Stimulated activated CD4-positive, alpha-beta T cell treated with anti-CD3 and anti-CD28 coated beads, Interleukin-4, amount 100 ng/mL, for 4 hours (primary cell): ENCODE measurements at places on chromosomes 4 and X.

GRCh38 chr4:4284827-4285618, 4.9 kb downstream of the LYAR start:
- DNase-seq: no peak

GRCh38 chr4:107392951-107393350, 327.1 kb downstream of the PAPSS1 start:
- DNase-seq: no peak

DNA sequence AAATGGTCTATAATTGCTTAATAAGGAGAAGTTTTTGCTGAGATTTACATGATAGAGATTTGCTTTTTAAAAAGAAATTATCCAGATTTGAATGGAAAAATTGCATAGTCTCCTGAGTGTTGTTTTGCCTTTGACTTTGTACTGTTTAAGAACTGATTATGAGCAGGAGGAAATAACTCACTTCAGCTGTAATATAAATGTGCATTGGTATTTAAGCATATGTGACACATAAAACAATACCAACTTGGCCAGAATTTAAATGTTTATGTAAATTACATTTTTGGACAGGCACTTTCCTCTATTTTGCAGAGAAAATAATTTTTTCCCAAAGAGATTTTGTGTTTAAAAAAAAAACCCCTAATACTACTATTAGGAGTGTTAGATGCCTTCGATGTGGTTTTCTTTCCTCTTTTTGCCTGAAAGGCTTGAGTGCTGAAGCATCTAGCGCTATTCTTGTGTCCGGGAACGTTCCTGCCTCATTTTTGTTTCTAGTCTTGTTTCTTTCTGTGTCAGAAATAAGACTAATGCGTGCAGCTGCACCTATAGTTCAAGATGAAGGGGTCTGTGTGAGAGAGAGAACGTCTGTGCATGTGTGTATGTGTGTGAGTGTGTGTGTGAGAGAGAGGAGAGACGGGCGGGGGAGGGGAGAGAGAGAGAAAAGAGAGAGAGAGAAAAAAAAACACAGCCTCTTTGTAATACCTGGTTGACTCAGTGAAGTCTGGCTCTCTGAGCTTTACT, 60.8 kb downstream of the TBL1X start:
- DNase-seq: no peak

DNA sequence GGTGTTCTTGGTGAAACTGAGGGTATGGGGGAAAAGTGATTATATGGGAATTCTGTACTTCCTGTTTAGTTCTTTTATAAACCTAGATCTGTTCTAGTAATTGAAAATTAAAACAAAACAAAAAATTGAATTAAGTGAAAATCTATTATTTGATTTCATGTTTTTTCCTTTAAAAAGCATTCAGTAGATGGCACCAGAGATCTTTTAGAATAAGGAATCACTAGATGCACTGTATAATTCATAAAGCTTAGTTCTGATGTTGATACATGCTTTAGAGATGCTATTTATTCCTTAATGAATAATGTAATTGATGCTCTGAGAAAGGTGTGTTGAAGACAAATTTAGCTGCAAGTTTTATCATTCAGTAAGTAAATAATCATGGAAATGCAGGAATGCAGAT, 87.3 kb downstream of the LCORL start:
- no peak for DNase-seq

DNA sequence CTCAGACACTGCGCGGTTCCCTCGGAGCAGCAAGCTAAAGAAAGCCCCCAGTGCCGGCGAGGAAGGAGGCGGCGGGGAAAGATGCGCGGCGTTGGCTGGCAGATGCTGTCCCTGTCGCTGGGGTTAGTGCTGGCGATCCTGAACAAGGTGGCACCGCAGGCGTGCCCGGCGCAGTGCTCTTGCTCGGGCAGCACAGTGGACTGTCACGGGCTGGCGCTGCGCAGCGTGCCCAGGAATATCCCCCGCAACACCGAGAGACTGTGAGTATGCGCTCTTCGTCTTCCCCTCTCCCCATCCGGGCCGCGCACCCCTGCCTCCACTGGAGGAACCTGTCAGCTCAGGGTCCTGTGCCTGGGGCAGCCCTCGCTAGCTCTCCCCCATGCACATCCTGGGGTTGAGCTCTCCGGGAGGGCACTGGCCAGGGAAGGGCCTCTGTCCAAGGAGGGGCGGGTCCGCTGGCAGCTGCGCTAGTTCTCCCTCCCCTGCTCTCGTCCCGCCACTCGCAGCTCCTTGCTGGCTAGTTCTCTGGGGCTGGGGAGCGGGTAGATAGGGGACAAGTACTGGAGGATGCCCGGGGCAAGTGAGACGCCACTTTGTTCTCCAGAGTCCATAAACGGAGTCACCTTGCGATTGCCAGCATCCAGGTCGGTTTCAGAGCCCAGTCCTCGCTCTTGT, 2.2 kb downstream of the SLIT2 start:
- DNase-seq: no peak

- DNase-seq: no peak
Observed at GRCh38 chr4:47776353-47776752, 61.5 kb downstream of the CORIN start.

DNA sequence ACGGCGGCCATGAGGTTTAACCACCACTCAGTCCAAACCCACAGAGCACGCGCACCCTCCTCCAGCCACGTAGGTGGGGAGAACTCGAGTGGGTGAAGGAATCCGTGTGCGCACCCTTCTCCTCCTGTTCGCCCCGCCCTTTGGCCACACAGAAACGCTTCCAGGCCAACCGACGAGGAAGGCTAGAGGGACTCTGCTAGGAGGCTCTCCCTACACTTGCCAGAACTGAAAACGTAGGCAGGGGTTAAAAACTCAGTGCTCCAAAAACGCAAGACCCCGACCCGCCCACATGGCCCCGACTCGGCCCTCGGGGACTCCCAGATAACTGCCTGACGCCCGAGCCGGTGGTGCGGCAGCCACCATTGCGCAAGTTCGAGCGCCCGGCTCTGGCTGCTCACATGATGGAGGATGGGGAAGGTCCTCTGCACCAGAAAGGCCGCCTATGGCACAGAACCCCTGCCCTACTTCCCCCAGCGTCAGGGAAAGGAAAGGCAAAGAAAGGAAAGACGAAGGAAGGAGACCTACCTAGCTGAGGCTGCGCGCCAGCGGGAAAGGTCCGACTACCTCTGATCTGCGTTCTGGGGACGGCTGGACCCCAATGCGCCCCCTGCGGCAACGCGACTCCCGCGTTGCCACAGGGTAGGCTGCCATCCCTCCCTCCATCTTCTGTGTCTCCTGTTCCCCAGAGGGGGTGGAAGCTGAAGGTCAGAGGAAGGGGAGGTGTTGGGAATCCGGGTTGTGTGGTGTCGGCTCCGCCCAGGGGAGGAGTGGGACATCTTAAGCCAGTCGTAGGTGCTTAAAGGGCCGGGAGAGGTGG, 201.9 kb upstream of the AGTR2 start:
- DNase-seq: no peak

DNA sequence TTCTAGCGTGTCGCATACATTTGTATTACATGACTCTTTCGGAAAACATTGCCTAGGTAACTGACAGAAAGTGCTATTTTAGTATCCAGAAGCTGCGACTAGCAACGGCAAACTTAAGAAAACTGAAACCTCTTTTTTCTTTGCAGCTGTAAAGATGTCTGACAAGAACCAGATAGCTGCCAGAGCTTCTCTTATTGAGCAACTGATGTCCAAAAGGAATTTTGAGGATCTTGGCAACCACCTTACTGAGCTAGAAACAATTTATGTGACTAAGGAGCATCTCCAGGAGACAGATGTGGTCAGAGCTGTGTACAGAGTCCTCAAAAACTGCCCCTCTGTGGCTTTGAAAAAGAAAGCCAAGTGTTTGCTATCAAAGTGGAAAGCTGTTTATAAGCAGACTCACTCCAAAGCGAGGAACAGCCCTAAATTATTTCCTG, 9.4 kb downstream of the TCEANC start:
- no peak for DNase-seq

DNA sequence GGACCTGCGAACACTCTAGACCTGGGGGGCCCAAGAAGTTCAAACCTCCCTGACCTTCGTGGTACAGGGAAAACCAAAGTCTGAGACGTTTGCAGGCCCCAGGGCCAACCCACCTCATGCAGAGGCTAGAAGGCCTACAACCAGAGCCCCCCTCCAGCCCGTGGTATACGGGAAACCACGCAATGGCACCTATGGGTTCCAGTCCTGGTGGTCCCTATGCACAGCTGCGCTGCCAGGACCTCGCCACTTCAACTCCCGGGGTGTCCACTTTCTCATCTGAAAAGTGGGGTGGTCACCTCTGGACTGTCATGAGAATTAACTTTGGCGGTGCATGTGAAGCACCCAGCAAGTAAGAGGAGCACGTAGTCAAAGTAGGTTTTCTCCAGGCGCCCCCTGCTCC, 8.4 kb upstream of the MSX1 start:
- no peak for DNase-seq

DNA sequence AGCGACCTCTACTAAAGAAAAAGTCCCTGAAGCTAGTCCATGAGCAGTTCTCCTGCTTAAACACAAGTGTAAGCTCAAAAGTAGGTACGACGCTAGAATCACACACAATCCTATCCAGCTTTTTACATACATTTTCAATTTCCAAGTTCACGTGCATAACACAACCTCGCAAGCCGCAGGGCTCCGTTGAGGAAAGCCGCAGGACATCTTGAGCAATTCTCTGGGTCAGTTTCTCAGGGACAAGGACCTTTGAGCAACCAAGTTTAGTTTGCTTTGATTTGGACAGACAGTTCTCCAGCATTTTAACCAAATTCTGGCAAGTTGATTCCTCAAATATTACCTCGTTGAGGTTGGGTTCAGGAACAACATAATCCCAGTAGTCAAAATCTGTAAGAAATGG, 2.5 kb downstream of the DDIT4L start:
- no peak for DNase-seq

GRCh38 chrX:155983326-155983725, 14.2 kb upstream of the IL9R start:
- DNase-seq: no peak

- DNase-seq: no peak
Observed at GRCh38 chr4:165971446-165971845, 98.4 kb downstream of the TLL1 start.

- no peak for DNase-seq
Observed at GRCh38 chr4:3851881-3852280, 85.7 kb downstream of the ADRA2C start.

DNA sequence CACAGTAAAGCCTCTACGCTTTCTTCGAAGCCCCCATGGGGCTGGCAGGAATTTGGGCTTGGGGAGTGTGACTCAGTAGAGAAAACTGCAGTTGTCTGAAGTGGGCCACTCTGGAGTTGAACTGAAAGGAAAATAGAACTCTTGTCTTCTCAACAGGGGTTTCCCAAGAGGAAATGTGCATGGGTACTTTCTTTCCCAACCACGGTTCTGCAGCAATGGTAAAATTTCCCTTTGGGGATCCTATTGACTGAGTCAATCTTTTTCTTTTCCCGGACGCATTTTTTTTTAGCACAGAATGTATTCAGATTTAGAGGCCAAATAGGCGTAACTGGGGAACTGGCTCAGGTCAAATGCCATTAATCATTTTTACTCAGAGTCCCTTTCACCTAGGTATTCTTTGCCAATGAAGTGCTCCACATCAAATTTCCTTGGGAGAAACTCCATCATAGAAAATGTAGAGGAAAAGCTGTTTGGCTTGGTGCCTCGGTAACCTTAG, 269.3 kb downstream of the STIM2 start:
- no peak for DNase-seq
